ENCODE measurements at places on chromosomes 5 and 9.

DNA sequence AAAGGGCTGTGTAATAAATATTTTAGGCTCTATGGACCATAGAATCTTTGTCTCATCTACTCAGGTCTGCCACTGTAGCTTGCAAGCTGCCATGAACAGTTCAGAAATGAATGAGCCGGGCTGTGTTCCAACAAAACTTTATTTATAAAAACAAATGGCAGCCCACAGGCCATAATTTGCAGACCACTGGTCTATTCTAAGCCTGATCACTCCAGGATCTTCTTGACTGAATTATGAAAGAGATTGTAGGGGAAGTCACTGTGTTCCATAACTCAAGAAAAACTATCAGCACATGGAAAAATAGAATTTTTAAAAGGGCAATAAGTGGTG is 11.4 kb upstream of the C1QTNF3 start:
- no peak for DNase-seq

GRCh38 chr5:135868681-135869080 is 27.0 kb downstream of the IL9 start:
- no peak for DNase-seq

DNA sequence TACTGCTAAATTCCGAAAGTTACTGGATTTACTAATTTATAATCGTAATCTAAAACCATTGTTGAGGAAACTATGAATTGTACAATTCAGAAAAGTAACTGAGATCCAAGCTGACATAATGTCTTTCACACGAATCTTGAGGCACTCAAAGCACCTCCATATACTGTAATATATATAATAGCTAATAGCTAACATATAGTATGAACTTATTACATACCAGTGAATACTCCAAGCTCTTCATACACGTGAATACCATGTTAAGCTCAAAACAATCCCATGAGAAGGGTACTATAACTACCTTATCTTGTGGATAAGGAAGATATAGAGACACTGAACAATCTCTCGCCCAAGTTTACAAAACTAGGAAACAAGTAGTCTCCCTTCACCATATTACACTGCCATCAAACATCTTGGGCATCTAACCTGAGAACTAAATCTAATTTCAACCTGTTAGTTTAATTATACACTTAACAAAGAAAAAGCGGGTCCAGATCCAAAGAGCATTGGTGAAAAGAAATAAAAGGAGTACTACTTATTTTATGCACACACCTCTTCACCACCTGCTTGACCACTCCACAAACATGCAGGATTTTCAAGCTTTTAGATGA is 1.0 kb downstream of the NUDCD2 start:
- DNase-seq: no peak

- DNase-seq: peak; percentile 28
Observed at GRCh38 chr5:156934450-156935211, 28.4 kb downstream of the TIMD4 start.

DNA sequence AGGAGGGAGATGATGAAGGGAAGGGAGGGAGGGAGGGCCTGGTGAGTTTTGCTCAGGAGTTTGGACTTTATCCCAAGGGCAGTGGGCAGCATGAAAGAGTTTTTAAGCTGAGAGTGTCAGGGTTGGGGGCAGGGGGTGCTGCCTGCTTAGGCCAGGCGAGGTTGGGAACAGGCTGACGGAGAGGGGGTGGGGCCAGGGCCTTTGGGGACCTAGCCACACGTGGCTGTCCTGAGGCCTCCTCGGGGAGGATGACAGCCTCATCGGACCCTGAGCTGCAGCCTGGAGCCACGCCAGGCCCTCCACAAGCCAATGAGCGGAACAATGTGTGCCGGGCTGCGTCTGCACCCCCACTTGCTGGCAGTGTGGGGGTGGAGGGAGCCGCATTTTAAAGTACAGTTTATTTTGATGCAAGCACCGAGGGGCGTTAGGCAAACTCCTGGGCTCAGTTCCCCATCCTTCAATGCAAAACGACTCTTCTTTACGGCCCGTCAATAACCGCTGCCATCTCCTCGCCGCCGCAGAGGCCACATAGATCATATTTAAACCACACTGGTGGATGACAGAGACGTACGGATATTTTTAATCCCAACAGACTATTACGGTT is 5.3 kb upstream of the RXRA start:
- no peak for DNase-seq

- peak; percentile 55 for DNase-seq
Observed at GRCh38 chr5:73451224-73452130, 2.9 kb upstream of the FOXD1 start.

DNA sequence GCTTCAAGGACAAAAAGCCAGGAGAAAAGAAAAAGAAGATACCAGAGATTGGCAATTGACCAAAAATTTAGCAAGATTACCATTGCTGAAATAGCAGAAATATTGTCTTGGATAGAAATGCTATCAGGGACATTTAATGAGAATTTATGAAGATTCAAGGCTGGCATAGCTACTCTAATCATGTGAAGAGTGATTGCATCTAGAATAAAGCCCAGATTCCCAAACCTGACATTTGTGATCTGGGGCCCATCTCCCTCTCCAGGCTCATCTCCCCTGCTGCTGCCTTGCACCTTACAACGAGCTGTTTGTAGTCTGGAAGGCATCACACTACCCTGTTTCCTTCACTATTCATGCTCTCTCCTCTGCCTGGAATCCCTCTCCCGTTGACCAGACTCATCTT is 114.5 kb downstream of the C9orf152 start:
- DNase-seq: no peak

DNA sequence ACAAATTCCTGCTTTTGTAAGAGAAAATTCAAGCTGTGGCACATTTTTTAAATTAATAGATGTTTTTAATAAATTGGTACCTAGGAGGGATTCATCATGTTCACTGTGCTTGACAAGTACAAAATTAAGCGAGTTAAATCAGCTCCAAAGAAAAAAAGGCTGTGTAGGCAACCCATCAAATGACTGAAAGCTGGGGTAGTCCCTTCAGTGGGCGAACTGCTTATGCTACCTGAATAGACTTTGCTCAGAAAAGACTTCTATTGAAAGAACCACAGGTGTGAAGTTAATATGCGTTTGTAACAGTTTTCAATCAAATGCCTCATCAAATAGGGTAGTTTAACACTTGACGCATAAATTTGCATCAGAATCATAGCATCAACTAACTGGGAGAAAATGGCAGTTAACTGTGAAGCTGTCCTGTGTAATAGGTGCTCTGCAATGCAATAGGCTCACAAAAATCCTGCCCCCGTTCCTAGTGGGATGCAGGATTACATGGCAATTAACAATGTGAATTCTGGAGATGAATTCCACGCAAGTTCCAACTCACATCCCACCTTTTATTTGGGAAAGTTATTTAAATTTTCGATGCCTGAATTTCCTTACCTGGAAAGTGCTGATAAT is 14.4 kb upstream of the ARL15 start:
- no peak for DNase-seq

GRCh38 chr9:12740845-12741244 is 34.0 kb upstream of the LURAP1L start:
- no peak for DNase-seq

DNA sequence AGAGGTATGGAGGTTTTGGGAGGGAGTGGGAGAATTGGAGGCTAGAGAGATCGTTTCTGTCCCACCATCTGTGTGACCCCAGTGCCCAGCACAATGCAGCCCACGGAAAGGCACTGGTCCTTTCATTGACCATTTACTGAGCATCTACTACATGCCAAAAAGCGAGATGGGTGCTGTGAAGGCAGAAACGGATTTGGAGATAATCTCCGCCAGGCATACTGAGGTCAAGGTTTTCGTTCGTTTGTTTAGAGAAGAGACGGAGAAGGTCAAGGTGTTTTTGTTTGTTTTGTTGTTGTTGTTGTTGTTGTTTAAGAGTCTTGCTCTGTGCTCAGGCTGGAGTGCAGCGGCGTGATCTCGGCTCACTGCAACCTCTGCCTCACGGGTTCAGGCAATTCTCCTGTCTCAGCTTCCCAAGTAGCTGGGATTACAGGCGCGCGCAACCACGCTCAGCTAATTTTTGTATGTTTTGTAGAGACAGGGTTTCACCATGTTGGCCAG is 593 bp upstream of the ZBTB43 start:
- no peak for DNase-seq

DNA sequence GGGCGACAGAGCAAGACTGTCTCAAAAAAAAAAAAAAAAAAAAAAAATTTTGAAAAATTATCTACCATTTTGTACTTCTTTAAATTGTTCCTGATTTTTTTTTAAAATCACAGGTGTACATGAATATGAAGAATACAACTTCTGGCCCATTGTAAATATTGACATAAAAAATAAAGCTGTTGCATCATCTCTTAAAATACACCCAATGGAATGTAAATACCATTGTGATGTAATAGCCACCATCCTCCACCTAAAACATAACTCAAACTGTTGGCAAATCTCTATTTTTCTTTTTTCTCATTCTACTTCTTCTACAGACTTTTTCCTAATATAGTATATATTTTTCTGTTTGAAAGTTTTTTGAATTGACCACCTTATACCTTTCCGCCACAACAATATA is 61.0 kb upstream of the TEX48 start:
- DNase-seq: no peak

- no peak for DNase-seq
Observed at GRCh38 chr5:139472386-139473030, 1.7 kb downstream of the SMIM33 start.

GRCh38 chr5:157670662-157671591 is at the start of gene C5orf52:
C5orf52 (plus strand) TSS chr5:157671533; CDS start chr5:157671615, 82 bp downstream.
- DNase-seq: no peak

DNA sequence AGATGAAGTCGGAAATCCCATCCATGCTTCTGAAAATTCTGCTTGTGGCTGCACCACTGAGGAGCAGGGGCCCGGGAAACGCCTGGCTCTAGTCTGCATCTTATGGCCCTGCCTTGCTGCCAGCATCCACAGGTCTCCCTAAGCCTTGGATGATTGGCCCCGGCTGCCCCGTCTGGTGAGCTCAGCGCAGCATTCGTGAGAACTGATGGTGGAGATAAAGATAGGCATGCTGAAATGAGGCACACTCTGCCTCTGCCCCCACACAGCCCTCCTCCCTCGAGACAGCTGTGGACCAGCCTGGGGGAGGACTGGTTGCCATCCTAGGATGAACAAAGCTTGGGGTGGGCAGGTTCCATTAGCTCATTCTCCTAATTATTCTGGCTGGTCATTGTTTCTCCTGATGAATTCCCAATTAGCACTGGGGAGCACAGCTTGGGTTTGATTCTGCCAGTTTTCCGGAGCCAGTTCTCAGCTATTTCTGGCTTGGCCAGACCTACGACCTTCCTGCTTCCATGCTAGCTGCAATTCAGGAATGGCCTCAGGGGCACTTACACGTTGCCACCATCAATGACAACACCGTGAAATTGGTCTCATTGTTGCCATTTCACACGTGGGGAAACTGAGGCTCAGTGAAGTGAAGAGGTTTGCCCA is 62.8 kb upstream of the CPEB4 start:
- DNase-seq: no peak

DNA sequence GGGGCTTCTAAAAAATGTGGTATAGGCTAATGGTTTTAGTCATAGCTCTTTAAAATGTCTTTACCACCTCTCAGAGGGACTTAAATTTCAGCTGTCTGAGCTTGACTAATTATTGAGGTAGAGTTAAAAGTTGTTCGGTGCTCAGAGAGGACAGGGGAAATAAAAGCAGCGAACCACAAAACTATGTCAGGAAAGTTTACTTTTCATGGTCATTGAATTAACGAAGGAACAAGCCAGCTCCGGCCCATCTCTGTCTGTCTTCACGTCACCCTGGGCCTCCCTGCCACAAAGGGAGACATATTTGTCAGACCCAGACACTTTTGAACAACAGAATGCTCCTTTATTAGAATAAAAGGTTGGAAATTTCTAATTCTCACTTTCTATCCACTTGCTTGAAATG is 98.8 kb upstream of the EFNA5 start:
- no peak for DNase-seq

DNA sequence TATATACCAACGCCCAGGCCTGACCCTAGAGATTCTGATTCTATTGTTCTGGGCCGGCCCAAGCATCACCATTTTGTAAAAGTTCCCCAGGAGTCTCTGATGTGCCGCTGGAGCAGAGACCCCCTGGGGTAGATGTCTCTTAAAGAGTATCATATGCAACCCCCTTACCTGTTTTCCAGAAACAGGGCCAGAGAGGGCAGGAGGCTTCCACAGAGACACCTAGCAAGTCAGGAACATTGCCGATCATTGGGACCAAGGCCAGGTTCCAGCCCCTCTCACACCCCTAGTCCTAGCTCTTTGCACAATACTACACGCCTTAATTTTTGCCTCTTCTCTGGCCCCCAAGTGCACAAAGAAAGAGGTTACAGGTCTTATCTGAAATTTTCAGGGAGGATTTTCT is 63.8 kb downstream of the TMOD1 start:
- no peak for DNase-seq

DNA sequence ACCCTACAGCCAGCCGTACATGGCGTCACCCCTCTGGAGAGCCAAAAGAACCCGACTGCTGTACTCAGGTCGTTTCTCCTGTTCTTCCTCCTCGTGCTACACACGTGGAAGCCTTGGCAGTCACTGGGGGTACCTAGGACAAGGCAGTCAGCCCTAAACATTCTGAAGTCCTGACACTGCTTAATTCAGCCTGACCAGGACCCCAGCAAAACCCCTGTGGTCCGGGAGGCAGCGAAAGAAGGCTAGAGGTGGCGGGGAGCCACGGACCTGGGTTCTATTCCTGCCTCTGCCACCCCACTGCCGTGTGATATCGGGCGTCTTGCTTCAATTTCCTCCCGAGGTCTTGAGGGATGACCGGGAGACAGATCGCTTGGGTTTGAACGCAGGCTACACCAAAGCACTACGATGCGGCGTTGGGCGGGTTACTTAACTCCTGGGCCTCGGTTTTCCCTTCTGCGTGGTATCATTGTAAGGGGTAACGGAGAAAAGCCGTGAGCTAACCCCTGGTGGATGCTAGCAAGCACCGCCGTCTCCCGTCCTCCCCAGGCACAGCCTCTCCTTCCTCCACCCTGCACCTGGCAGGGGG is 429 bp upstream of the ARL10 start:
- DNase-seq: no peak

DNA sequence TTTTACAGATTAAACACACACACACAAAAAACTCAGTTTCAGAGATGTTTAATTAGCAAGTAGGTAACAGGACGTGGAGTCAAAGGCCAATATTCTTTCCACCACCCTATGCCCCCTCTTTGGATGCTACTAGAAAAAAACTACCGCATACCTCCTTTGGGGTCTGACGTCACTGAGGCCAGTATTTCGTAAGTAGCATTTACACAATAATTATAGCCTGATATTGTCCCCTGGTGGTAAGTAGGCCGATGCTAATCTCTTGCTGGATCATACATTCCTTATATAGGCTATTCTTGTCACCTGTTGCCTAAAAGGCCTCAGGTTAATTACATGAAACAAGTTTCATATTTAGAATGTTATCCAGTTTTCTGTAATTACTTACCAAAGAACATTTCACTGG is 21.0 kb upstream of the SMARCA2 start:
- DNase-seq: no peak

Measured in T-cell (primary cell).